T-helper 9 cell (primary cell): ENCODE measurements at places on chromosomes 12 and 14.

DNA sequence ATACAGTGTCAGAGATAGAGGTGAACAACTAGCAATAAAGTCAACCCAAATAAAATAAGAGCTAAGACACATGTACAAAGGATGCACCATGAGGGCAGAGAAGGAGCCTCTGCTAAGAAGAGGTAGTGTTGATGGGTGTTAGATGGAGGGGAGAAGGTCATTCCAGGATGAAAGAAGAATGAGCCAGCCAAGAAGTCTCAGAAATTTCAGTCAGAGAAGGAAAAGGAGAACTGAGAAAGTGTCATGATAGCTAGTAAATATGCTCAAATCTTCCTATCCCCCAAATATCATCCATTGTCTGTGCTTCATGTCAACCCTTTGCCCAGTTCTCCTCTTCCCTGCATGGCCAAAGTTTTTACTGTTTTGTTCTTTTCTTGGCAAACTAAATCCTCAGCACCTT, 225.2 kb upstream of the BTG1 start:
- no peak for DNase-seq

GRCh38 chr14:55535516-55536203, 44.3 kb upstream of the KTN1 start:
- DNase-seq: no peak

DNA sequence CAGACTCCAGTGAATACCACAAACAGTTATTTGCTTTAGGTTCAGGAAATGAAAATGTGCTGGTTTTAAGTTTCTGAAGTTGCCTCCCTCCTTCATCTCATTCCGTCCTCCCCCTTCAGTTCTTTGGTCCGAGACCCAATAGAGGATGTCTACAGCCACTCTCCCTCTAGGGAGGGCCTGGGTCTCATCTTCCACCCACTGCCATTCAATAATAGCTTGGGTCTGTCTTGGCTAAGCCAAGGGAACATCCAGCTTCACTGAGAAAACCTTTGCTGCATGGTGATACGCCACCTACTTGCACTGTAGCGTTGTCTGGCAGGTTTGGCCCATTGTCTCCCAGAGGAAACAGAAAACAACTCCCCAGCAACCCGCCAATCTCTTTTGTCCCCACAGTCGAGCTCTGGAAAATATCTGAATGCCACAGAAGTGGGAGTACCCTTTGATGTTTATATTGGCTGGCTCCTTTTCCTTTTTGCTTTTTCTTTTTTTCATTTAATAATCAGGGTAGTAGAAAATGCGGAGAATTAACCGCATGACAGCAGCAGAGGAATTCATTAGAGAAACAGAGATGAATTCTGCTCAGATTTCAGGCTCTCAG, 380.1 kb downstream of the RAD51B start:
- no peak for DNase-seq

DNA sequence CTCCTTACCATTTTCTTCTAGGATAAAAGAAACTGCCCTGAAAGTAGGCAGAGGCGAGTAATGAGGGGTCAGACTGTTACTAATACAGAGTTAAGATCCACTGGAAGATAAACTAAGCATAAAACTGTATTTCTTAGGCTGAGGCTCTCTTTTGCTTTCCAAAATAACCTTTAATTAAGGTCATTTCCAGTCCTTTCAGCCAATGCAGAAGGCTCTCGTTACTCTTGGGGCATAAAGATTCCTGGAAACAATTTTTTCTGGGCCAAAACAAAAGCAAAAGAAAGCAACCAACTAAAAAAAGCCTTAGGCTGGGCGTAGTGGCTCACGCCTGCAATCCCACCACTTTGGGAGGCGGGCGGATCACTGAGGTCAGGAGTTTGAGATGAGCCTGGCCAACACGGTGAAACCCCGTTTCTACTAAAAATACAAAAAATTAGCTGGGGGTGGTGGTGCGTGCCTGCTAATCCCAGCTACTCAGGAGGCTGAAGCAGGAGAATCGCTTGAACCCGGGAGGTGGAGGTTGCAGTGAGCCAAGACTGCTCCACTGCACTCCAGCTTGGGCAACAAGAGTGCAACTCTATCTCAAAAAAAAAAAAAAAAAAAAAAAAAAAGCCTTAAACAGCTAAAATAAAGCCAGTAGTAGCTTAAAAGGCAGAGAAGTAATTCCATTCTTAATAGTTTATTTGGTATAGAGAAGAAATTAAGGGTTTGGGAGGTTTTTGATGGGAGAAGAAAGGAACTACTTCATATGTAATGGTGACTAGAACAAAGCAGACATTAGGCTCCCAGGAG, 68.9 kb upstream of the STAC3 start:
- DNase-seq: no peak

- no peak for DNase-seq
Observed at GRCh38 chr12:2688381-2688931, 106.3 kb upstream of the FKBP4 start.

GRCh38 chr12:97048421-97049035, 141.5 kb downstream of the NEDD1 start:
- DNase-seq: no peak
